ENCODE measurements at places on chromosomes 2 and 18.

- no peak for DNase-seq
Measured at GRCh38 chr2:232321156-232321816, 57.3 kb upstream of the ALPP start.

DNA sequence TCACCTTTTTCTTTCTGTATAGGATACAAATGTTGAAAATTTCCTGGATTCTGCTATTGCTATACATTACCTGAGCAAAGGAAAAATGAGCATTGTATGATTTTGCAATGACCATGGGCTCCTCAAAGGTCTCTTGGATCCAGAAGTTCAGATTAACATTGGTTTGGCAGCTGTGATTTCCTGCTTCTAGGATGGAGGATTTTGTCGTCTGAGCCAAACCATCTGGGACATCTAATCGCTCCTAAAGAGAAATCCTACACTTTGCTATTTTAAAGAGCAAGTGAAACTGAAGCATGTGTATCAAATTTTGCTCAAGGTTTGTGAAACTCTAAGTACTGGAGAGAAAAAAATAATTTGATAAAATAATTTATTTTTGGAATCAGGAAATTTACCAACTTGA lies 115.1 kb upstream of the ST6GAL2 start:
- DNase-seq, result no peak

- DNase-seq, result no peak
Measured at GRCh38 chr2:109128616-109129355, at the start of gene SH3RF3. Gene SH3RF3, plus strand, starts transcription at chr2:109129205.

- no peak for DNase-seq
Measured at GRCh38 chr2:11710632-11711353, 35.6 kb upstream of the LPIN1 start.

DNA sequence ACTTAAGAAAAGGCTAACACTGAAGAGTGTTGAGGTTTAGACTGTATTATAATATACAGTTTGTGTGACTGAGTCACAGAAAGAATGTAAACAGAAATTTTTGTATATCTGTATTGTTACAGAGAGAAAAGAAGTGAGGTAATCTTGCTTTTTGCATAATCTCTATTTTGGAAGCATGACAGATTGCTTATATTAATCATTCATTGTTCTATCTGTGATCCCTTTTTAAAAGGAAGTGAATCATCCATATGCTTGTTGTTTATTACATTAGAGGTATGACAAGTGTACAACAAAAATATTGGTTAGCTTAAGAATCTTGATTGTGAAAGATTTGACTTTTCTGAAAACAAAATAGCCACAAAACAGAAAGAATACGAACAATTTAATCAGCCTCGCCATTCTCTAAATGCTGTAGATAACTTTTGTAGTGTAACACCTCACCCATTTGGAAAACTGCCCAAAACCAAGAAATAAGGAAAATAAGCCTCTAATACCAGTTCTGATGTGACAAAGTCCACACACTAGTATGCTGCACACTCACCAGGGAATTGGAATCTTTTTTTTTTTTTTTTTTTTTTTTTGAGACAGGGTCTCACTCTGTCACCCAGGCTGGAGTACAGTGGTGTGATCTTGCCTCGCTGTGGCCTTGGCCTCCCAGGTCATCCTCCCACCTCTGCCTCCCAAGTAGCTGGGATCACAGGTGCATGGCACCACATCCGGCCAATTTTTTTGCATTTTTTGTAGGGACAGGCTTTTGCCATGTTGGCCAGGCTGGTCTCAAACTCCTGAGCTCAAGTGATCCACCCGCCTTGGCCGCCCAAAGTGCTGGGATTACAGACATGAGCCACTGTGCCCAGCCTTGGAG lies 91.5 kb upstream of the LPIN2 start:
- DNase-seq, result no peak

DNA sequence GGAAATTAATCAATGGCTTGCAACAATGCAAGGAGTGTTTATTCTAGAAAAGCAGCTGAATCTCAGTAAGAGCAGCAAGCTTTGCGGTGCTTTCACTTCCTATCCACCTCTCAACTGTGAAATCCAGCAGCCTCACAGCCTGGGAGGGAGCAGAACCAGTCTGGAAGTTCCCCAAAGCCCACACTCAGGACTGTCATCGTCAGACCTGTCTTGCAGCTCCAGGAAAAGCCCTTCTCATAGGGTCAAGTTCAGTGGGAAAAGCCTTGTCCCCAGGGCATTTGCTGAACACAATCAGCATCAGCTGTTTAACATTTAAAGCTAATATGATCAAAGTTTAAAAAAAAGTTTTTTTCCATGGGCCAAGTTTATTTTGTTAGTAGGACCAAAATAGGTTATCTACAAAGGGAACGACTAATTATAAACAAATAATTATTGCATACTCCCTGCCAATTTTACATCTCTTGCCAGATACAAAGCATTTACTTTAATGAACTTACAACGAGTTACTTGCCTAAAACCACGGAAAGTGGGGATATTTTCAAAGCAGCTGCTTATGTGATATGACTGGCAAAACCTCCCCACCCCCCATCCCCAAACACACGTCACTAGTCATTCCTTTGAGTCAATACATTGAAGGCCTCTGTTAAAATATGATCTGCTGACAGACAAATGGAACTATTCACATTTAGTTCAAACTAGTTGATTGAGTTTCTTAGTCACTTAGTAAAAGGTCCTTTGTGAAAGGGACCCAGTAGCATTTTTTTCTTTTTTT lies 36.8 kb downstream of the PARD6G start:
- no peak for DNase-seq

DNA sequence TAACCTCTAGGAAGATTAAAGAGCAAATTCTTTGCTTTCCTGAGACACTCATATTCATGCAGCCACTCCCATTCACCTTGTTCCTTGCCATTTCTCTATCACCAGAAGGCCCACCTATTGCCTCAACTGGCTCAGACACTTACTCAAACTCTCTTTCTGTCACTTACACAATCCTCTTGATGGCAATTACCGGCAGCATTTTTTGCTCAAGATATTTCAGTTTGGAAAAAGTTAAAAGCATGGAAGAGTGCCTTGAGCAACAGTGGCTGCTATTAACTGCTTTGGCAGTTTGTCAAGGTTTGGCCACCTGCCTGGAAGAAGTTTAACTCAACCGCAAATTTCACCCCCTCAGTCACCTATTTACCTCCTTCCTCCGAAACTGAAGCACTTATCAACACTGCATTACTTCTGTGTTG lies 1104.0 kb upstream of the PIK3C3 start:
- no peak for DNase-seq

DNA sequence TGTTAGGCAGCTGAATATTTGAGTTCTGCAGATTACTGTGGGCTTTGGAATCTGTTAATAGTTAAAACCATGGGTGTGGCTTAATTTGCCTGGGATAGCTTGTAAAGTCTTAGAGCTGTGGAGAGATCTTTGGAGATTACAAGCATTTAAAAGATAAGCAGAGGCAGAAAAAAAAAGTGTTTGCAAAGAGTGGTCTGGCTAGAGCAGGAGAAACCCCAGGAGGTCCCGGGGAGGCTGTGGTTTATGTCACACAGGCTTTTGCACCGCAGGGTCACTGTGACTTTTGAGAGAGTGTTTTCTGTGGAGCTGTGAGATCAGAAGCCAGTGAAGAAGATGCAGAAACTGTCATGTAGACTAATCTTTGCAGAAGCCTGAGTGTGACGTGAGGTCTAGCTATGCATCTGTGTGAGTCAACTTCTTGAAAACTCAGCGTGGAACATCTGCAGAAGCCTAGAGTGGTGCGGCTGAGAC lies 49.0 kb downstream of the SETBP1 start:
- DNase-seq, result no peak

DNA sequence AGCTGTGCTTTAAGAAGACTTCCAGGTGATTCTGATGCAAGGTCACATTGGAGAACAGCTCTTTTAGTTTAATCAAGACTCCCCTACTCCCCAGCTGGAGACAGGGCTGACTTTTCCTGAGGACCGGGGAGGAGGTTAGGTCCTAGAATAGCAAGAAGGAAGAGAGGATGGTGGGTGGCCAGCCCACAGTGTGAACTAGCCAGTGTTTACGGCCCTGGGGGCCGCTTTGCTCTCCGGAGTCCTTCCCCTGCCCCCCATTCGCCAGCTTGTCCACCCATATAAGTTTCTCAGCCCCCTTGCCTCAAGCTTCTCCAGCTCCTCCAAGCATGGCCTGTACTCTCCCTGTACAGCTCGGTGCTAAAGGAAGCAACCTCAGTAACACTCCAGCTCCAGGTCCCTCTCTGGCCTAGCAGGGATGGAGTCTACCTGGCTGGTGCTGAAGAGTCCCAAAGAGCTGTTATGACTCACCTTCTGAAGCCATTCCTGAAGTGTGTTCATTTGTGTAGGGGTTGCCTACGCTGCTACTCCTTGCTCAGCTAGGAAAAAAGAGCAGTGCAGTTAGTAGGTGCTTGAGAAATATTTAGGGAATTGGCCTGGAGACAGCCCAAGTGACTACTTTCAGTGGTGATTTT lies 7.9 kb downstream of the INPP4A start:
- no peak for DNase-seq

DNA sequence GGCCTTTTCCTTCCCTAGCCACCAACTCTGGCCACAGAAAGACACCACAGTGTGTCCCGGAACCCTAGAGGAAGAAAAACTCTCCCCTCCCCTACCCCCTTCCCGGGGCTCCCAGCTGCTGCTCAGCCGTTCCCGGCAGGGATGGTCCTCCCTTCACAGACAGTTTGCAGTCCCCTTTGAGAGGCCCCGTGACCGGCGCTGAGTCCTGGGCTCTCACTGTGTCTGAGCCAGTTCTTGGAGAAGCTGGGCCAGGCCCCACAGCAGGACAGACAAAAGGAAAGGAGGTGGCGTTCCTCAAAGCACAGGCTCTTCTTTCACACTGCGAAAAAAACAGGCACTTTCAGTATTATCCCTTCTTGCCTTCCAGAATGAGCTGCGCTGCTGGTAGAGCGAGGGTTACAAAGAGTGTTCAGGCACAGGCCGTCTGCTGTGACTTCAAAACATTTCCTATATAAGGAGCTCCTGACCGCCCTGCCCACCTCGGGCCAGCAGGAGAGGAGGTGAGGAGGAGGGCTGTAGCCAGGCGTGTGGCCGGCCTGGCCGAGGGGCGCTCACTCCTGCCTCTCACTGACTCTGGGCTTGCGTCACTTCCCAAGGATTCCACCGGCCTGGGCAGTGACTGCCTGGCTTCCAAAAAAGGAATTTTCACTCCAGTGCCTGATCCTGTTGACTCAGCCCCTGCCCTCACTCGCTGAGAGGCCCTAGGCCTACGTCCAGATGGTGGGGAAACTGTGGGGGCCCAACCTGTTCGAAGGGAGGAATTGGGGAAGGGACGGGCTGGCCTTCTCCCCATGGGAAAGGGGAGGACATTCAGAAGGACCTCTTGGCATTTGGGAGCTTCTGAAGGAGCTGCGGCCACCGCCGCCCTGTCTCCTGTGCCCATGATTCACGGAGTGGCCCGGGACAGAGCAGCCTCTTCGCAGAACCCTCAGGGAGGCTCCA lies 24.9 kb downstream of the CIDEA start:
- DNase-seq, result no peak

DNA sequence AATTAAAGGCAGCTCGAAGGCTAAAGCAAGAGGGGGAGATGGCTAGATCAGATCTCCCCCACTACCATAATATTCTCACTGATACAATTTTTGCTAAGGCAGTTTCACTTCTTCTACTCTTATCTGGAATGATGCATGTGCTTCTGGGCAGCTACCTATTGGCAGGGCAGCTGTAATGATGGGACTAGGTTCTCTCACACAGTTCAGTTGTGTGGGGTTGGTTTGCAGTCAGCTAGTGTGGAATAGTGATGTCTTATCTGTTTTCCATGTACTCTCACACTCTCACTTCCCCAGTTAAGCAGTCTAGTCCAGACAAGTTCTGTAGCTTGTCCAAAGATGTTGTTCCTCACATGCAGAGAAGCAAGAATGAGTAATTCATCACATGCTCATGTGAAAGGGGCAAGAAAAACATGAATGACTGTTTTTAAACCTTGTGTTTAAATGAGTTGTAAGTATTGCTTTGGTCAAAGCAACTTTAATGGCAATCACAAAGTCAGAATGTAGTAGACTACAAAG lies 836.1 kb downstream of the CBLN2 start:
- DNase-seq, result no peak

DNA sequence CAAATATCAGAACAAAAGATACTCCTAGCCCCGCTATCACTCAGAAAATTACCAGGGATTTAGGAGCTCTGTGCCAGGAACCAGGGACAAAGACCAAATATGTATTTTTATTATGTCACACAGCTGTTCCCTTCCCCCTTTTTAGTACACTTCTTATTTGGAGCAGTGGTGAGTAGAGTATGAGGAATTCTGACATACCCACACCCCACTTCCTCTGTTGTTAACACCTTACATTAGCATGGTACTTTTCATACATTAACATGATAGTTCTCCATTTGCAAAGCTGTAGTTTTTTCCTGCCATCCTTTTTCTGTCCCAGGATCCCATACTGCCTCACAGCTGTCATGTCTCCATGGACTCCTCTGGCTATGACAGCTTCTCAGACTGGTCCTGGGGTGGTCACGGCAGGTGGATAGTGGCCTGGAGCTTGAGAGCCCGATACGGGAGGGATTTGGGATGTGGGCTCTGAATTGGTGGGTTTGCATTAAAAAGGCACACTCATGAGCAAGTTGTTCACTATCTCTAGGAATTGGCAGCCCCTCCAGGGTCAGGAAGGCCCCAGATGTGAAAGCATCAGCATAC lies 100.2 kb downstream of the SH3RF3 start:
- DNase-seq, result no peak

DNA sequence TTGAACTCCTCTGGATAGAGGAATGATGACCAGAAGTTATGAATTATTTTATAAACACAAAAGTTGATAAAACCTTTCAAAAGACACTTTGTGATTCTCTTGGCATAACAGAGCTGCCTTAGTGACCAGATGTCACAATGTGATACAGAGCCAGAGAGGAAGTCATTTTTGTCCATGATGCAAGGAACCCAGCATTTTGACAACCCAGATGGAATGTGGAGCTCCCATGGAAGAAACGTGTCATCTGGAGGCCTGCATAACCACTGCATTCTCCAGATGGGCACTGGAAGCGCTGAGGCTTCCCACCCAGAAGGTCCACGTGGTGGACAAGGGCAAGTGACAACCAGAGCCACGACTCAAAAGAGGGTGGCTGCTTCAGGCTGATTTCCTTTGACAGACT lies 30.1 kb downstream of the HRH4 start:
- no peak for DNase-seq

GRCh38 chr2:66539452-66539851 lies 104.5 kb downstream of the MEIS1 start:
- DNase-seq, result no peak

DNA sequence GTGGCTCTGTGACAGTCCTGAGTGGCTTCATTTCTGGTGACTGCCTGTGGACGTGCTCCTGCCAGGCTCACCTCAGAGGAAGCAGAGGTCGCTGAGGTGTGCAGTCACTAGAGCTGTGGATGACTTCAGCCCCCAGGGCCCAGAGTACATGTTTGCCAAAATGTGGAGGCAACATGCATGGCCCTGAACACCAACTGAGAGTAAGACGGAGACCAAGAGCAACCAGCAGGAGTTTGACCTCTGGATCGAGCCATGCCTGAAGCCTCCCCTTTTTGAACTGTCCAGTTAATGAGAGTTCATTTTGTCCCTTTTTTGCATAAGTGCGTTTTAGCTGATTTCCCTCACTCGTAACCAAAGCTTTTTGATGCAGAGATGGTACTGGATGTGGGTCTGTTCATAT lies 184.9 kb downstream of the RTP5 start:
- DNase-seq, result no peak

GRCh38 chr2:218186876-218187275 lies 20.1 kb upstream of the CXCR1 start:
- DNase-seq, result no peak

Measured in NCI-H1930 (cell line).